ENCODE measurements at places on chromosomes 1 and 21.
A peak's percentile ranks its signal among the peaks of the same experiment; 100 is the strongest.

DNA sequence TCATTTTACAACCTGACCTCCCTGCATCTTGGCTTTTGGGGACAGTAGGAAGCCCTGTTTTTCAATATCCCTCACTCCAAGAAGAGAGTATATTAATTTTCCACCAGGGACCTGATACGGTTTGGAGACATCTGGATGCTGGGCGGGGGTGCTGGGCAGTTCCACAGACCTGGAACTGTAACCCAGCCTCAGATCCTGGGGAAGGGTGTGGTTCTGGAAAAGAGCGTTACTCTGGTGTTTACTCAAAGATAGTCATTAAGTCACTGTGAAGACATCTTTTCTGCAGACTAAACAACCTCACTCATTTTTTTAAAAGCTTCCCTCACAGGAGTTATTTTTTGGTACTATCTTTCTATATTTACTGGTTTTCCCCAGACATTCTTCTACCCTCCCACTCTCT, 189.8 kb downstream of the CLIC6 start:
- DNase-seq, result no peak

DNA sequence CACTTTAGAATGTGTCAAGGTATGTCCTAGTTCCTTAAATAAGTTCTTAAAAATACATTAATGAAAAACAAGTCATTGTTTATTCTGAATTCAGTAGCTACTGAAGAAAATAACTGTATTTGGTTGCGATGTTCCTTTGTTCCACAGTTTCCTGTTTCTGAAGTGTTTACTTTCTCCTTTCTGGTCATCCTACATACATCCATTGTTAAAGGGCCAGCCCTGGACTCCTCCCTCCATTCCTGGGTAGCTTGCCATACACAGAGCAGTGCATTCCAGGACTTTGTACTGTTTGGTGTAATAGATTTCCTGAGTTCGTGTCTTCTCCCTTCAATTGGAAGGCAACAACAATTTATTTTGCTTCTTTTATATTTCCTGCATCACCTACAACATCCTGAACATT, 845.4 kb upstream of the CXADR start:
- DNase-seq, result no peak

GRCh38 chr1:66300972-66301451, 232.9 kb upstream of the SGIP1 start:
- DNase-seq, result peak; percentile 62

- DNase-seq, result no peak
Measured at GRCh38 chr1:192363177-192363576, 46.4 kb downstream of the RGS21 start.

DNA sequence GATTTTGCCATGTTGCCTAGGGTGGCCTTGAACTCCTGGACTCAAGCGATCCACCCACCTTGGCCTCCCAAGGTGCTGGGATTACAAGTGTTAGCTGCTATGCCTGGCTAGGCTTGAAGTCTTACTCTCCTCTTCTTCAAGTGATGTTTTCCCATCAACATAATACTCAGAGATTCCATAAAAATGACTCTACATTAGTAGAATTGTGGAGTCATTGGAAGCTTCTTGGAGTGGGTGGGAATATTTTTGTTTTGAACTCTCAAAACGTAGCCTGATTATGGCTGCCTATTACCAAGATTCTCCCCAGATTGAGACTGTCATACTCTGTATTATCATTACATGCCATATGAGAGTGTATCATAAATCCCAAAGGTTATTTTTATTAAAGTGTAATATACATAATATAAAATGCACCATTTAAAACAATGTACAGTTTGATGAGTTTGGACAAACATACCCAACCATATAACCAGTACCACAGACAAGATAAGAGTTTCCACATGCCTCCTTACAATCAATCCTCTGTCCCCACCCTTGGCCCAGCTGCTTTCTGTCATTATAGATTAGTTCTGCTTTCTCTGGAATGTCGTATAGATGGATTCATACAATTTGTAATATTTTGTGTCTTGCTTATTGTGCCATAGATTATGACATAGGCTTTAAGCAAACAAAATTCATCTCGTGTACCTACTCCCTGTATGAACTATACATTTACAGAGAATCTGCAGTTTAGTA, 8.0 kb upstream of the DNM3 start:
- DNase-seq, result no peak

DNA sequence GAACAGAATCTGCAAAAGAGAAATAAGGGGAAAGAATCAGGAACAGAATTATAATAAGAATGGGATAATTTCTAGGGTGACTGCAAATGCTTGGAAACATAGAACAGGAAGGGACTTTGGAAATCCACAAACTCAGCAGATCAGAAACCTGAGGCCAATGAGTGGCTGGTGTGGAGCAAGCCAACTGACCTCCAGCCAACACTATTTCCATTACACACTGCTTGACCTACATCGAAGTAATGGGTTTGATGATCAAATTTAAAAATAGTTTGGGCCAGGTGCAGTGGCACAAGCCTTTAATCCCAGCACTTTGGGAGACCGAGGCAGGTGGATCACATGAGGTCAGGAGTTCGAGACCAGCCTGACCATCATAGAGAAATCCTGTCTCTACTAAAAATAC, 284.9 kb downstream of the GRIK1 start:
- no peak for DNase-seq

DNA sequence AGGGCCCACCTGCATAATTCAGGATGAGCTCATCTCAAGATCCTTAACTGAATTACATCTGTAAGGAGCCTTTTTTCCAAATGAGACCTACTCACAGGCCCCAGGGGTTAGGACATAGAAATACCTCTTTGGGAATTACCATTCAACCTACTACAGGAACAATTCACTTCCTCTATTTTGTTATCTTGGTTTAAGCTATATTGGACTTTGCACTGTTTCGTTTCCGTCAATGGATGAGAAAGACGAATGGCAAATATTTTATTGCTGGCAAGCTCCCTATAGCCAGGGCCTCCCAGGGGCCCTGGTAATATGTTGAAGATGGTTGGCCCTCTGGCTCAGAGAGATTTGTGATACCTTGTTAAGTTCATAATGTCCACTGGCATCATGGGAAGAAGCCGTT, 384.2 kb upstream of the DUSP10 start:
- DNase-seq, result no peak

- no peak for DNase-seq
Measured at GRCh38 chr1:229645324-229645993, 19.4 kb downstream of the URB2 start.

DNA sequence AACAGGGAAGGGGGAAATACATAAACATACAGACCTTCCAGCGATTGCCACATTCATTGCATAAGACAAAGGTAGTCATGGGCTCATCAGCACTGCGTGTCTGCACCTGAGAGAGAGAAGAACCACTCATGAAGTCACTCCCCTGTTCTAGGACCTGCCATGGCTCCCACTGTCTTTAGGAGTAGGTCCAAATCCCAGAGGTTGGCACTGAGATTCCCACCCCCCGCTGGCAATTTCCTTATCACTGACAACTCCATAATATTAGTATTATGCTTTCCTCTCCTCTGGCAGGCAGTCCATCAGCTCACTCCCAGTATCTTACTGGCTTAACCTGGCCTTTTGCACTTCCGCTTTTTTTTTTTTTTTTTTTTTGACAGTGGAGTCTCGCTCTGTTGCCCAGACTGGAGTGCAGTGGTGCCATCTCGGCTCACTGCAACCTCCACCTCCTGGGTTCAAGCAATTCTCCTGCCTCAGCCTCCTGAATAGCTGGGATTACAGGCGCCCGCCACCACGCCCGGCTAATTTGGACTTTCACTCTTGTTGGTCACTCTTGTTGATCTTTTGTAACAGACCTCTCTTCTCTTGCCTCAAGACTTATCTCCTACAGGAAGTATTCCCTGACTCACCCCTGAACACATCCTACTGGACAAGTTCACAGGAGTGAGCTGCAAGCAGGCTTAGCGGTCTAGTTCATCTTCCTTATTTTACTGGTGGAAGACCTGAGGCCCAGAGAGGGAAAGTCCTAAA, 14.8 kb upstream of the ZNF436 start:
- DNase-seq, result peak; percentile 74

DNA sequence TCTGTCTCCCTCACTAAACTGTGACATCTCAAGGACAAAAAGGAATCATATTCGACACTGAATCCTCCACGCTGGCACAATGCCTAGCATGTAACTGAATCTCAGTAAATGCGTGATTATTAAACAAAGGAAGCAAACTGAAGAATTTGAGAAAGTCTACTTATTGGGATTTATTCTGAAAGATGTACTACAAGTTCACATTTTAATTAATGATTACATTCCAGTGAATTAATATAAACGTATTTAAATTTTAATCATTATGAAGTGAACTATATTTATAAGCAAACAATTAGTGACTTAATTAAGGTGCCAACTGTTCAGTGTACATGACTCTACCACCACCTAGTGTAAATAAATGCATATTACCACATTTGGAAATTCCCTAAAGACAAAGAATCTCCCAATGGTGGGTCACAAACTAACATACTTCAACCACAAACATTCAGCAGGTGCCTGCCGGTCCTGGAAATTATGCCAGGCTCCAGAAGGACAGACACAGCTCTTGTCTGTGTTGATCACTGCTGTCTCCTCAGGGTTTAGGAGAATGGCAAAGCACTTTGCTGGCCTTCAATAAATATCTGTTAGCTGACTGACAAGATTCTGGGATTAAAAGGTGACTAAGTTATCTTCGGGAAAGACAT, 56.3 kb downstream of the SMYD3 start:
- peak; percentile 19 for DNase-seq

- DNase-seq, result no peak
Measured at GRCh38 chr21:8997011-8997440, 1524.4 kb upstream of the TPTE start.

DNA sequence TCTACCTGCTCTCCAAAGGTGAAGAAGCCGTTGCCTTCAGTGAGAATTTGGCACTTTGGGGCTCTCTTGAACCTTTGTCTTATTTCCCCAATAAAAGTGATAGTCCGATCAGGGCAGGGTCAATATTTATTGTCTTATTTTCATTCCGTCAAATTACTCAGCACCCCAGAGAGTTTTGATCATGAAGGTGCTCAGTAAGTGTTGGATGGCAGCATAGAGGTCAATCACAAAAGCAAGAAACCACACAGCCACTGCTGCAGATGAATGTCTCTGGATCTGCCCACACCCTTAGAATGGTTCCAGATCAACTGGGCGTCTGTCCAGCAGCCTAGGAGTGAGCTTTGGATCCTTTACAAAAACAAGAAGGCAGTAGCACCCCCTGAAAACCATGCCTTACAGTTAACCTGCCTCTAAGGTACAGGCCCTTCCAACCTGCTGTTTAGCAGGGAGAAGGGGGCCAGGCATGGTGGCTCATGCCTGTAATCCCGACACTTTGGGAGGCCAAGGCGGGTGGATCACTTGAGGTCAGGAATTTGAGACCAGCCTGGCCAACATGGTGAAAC, 97.3 kb downstream of the PSMG1 start:
- no peak for DNase-seq

DNA sequence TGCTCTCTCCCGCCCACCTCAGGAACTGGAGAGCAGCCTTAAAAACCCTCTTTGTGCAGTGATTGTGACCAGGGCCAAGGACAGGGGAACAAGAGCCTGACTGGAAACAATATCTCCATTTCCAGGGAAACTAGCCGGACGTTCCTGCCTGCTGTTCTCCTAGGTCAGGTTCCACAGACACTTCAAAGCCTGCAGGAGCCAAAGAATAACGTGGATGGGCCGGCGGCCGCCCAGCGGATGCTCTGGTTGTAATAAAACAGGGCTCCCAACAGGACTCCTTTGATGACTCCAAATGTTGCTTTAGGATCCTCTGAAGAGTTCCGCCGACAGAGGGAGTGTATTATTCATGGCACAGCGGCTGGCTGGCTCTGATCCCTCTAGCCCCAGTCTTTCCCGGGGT, 162.2 kb downstream of the PLXNA2 start:
- DNase-seq, result no peak

DNA sequence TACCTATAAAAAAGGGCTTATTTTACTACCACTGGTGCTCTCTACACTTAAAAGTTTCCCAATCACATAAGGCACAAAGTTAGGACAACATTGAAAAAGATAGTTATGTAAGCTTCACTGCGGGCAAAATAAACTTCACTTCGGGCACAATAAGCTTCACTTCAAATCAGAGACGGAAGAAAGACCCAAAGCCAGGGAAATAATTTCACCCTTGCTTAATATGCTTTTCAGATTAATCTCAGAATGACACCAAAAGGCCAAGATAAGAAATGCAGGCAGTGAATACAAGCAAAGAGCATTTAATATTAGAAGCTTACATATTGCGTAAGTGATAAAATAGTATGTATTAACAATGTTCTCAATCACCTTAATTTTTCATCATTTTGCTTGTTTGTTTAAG, 444.2 kb downstream of the SETD4 start:
- DNase-seq, result peak; percentile 60

DNA sequence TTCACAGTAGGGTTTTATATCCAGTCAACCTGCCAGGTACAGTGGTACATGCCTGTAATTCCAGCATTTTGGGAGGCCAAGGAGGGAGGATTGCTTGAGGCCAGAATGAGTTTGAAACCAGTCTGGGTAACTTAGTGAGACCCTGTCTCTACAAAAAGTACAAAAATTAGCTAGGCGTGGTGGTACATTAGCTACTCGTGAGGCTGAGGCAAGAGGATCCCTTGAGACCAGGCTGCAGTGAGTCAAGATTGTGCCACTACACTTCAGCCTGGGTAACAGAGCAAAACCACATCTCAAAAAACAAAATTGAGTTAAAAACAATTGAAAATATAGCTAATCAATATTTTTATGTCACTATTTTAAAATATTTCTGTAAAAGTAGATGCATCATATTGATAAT, 33.2 kb downstream of the DDI2 start:
- no peak for DNase-seq

DNA sequence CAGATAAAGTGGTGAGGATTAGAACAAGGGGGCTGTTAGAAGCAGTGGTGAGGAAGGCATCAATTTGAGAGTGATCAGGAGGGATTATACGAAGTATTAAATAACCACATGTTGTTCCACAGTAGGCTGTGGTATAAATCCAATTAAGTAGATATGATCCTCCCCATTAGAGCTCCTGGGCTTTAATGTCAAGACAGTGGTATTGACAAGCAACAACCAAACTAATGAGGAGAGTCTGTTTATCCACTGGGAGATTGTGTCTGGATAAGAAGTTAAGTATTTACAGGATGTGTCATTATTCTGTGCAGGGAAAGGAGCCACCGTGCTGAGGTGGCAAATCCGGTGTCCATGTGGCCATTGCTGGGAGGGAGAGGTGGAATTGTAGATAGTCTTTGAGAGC, 5.8 kb downstream of the ACTN2 start:
- DNase-seq, result peak; percentile 18

- no peak for DNase-seq
Measured at GRCh38 chr1:191662746-191663145, 495.5 kb upstream of the RGS18 start.

- no peak for DNase-seq
Measured at GRCh38 chr1:151723726-151724370, 2.5 kb downstream of the RIIAD1 start.

- DNase-seq, result no peak
Measured at GRCh38 chr1:209589440-209589839, 5.9 kb downstream of the CAMK1G start.

- peak; percentile 28 for DNase-seq
Measured at GRCh38 chr1:58401991-58402390, 144.5 kb downstream of the OMA1 start.

GRCh38 chr1:203526572-203526971, 32.6 kb downstream of the OPTC start:
- DNase-seq, result peak; percentile 50

All from EL (cell line).